ENCODE measurements at places on chromosomes 12 and 14.

DNA sequence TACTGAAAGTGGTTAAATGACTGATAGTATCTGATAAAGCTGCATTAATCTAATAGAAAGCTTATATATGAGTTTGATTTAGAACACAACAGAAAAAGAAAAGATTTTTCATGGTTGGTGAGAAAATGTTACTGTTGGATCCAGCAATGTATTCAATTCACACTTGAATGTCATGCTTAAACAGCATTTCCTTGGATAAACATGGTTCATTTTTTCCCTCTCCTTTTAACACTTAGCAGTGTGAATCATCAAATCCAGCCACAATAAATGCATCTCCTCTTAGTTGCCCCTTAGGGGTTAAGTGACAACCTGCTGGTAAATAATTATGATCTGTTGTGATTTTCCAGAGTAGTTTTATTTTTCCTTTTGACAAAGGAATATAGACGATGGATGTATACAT is 74.9 kb upstream of the GRIP1 start:
- H3K4me3 ChIP-seq = no peak overlapping the region
- no peak overlapping the region for H3K27ac ChIP-seq
- H3K4me1 ChIP-seq = peaks cover 3% of the 10 kb centered on the region
- peaks cover 15% of the 10 kb centered on the region for H3K27me3 ChIP-seq
- no peaks in the 10 kb centered on the region for H3K36me3 ChIP-seq
- DNase-seq = no peak

- H3K27me3 ChIP-seq = peaks cover 25% of the 10 kb centered on the region
- no peak for DNase-seq
- no peak overlapping the region for H3K27ac ChIP-seq
- no peak overlapping the region for H3K4me3 ChIP-seq
Observed at GRCh38 chr14:69535230-69535848, 39.3 kb downstream of the CCDC177 start.

- H3K4me3 ChIP-seq = no peak overlapping the region
- no peaks in the 10 kb centered on the region for H3K4me1 ChIP-seq
- no peak overlapping the region for H3K27ac ChIP-seq
- no peaks in the 10 kb centered on the region for H3K27me3 ChIP-seq
- no peaks in the 10 kb centered on the region for H3K36me3 ChIP-seq
Observed at GRCh38 chr14:84483072-84483420, 1046.9 kb upstream of the FLRT2 start.

- DNase-seq = no peak
- H3K4me1 ChIP-seq = no peaks in the 10 kb centered on the region
- H3K27me3 ChIP-seq = peaks cover 7% of the 10 kb centered on the region
- no peak overlapping the region for H3K4me3 ChIP-seq
Observed at GRCh38 chr14:88482524-88482923, 72.3 kb downstream of the PTPN21 start.

- DNase-seq = no peak
- peaks cover 73% of the 10 kb centered on the region for H3K36me3 ChIP-seq
- no peaks in the 10 kb centered on the region for H3K27me3 ChIP-seq
- peak overlapping the region; percentile 78 for H3K4me3 ChIP-seq
- peaks cover 94% of the 10 kb centered on the region for H3K4me1 ChIP-seq
- H3K27ac ChIP-seq = peak overlapping the region; percentile 94
Observed at GRCh38 chr12:110667671-110668070, 21.2 kb downstream of the HVCN1 start.

DNA sequence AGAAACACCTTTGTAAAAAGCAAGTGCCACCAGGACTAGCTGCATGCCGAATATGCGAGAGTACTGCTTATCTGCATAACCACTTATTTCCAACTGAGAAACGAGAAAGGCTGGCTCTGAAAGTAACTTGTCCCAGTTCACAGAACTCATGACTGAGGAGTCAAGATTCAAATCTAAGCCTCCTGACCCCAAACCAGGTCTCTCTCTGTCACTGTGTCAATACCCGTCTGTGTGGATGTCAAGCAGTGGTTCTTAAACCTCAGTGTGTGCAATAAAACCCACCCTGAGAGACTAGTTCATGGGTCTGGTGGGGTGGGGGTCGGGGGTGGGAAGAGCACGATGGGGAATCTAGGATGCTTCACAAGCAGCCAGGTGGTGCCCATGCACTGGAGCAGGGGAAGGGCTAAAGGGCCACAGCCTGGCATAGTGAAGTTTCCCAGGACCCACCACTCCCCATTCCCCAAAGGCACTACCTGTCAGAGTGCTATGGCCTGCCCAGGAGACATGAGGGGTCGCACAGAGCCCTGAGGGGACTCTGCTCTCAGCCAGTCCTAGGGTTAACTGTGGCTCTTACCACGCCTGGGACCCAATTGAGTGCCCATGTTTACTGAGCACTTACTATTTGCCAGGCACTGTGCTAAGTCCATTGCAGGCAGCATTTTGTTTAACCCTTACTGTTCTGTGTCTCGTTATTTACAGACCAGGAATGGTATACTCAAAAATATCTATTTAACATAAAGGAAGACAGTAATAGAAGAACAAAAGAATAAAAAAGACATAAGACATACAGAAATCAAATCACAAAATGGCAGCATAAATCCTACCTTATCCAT is 33.4 kb upstream of the PNMA1 start:
- H3K4me1 ChIP-seq = peaks cover 99% of the 10 kb centered on the region
- peak overlapping the region; percentile 44 for H3K4me3 ChIP-seq
- H3K27me3 ChIP-seq = no peaks in the 10 kb centered on the region
- DNase-seq = no peak

GRCh38 chr14:35292770-35293561 is 784 bp downstream of the PSMA6 start:
- H3K27ac ChIP-seq = peak overlapping the region; percentile 96
- H3K27me3 ChIP-seq = no peaks in the 10 kb centered on the region
- H3K36me3 ChIP-seq = peaks cover 15% of the 10 kb centered on the region
- peak overlapping the region; percentile 99 for H3K4me3 ChIP-seq
- H3K4me1 ChIP-seq = peaks cover 57% of the 10 kb centered on the region

DNA sequence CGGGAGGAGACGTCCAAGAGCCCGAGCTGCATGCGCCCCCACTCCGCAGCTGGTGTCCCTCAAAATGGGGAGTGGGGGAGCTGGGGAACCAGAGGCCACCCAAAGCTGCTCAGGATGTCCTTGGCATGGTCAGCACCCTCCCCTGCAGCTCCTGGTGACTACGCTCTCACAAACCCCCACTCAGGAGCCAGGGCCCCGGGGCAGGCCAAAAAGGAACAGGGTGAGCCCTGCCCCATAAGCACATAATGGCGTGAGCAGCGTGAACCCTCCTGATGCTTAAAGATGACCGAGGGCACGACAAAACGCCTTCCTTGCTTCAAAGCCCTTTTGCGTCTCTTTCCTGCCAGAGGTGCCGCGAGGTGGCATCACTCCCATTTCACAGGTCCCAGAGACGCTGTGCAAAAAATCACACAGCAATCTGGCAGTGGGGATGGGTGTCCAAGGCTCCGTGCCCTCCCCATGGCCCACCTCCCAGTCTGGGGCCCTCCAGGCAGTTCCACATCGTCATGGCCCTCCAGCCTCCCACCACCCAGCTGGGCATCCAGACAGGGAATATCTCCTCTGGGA is 13.5 kb downstream of the NCOR2 start:
- H3K27me3 ChIP-seq = no peaks in the 10 kb centered on the region
- H3K4me1 ChIP-seq = peaks cover 70% of the 10 kb centered on the region
- no peak for DNase-seq
- H3K36me3 ChIP-seq = peaks cover 6% of the 10 kb centered on the region
- H3K4me3 ChIP-seq = no peak overlapping the region

GRCh38 chr12:58889557-58889956 is 30.7 kb downstream of the LRIG3 start:
- H3K27ac ChIP-seq = no peak overlapping the region
- no peak for DNase-seq
- H3K4me1 ChIP-seq = no peaks in the 10 kb centered on the region
- no peaks in the 10 kb centered on the region for H3K27me3 ChIP-seq
- no peak overlapping the region for H3K4me3 ChIP-seq

DNA sequence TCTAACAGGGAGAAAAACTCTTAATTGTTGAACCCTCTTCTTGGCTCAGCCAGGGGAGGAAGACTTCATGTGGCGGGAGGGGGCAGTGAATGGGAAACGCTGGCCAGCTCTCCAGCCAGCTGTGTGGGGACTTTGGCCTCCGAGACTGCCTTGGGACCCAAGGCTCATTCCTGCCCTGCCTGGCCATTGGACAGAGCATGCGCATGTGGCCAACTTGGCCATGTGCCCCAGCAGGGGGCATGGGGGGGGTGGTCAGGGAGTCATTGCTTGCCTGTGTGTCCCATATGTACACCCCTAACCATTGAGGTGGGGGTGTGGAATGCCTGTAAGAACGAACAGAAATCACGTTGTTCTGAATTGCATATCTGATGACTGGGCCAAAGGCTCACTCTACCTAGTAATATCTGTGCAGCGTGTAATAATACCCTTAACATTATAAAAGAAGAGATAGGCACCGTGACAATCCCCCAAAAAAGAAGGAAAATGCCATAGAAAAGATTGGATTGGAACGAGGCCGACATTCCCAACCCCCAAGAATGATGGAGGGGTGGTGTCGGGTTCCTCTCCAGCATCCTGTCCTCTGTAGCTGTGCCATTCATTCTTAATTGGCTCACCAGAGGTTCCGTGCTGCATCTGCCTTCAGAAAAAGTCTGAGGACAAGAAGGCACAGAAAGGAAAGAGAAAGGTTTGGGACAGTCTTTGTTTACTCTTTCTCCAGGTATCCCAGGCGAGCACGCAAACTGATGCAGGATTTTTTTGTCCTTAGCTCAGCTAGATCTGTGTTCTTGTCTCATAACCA is 3.5 kb upstream of the FAR2 start:
- no peak overlapping the region for H3K4me3 ChIP-seq
- no peaks in the 10 kb centered on the region for H3K36me3 ChIP-seq
- no peak overlapping the region for H3K27ac ChIP-seq
- H3K4me1 ChIP-seq = peaks cover 16% of the 10 kb centered on the region
- H3K27me3 ChIP-seq = peaks cover 19% of the 10 kb centered on the region

DNA sequence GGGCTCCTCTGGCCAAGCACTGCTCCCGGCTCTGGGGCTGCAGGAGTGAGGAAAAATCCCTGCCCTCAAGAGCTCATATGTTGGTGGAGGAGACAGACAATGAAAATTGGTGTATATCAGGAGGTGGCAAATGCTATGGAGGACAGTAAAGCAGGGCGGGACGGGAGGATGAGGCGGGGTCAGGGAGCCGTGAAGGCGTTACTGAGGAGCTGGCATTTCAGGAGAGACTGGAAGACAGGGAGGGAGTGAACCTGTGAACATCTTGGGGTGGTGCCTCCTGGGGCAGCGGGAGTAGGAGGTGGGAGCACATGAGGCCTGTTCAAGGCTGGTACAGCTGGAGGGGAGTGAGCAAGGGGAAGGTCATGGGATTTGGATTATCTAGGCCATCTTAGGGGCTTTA is 26.6 kb downstream of the TSPAN9 start:
- H3K27me3 ChIP-seq = peaks cover 8% of the 10 kb centered on the region
- no peaks in the 10 kb centered on the region for H3K4me1 ChIP-seq
- H3K36me3 ChIP-seq = peaks cover 5% of the 10 kb centered on the region

DNA sequence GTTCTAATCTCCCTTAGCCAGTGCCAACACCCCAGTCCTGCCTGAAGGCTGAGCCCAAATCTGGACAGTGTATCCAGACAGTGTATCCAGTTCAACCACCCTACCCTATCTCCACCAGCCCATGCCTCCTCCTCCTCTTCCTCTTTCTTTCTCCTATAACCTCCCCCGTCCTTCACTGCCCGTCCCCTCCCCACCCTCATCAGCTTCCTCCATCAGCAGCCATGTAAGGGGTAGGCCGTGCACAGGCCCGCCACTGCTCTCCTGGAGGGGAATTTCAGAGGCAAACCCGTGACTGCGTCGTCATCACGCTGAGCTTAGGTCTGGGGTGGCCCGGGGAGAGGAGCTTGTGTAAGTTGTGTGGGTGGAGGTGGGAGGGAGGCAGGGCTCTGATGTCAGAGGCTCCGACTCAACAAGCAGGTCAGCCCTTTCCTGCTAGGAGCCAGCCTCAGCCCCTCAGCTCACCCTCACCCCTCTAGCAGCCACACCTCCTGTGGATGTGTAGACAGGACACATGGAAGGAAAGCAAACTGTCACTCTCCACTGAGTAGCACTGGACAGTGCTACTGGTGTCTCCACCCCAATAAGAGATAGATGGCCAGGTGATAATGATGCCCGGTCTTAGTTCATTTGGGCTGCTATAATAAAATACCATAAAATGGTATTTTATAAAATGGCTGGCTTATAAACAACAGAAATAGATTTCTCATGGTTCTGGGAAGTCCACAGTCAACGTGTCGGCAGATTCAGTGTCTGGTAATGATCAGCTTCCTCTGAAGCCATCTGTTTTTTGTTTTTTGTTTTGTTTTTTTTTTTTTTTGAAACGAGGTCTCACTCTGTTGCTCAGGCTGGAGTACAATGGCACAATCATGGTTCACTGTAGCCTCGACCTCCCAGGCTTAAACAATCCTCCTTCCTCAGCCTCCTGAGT is 50.5 kb downstream of the IRF2BPL start:
- H3K36me3 ChIP-seq = no peaks in the 10 kb centered on the region
- H3K4me1 ChIP-seq = peaks cover 31% of the 10 kb centered on the region
- peak overlapping the region; percentile 63 for H3K4me3 ChIP-seq
- DNase-seq = peak; percentile 74
- H3K27me3 ChIP-seq = no peaks in the 10 kb centered on the region
